ENCODE measurements at places on chromosomes 12 and 14. TPM values are rescaled to one million over a fixed set of nuclear protein-coding genes. Genes with fewer than 3 reads are reported as not detected.

Gene HSPB8
- total RNA-seq = 25.1 TPM

Gene KRT75
- not detected for total RNA-seq

Gene PDE3A
- total RNA-seq = 25.6 TPM

Gene PRIMA1
- total RNA-seq = not detected

Gene KCNMB4
- 1.9 TPM for total RNA-seq

Gene ETFBKMT
- 0.65 TPM for total RNA-seq

Gene C12orf42
- not detected for total RNA-seq

Gene FGF6
- not detected for total RNA-seq

Gene LTBP2
- total RNA-seq = 170 TPM

Gene DHRS4
- total RNA-seq = 44.0 TPM

Gene C12orf50
- total RNA-seq = not detected

Gene CIDEB
- total RNA-seq = 1.3 TPM

Gene CDC42BPB
- total RNA-seq = 141 TPM

Gene LGALS3
- total RNA-seq = 51.3 TPM

Gene A2M
- total RNA-seq = not detected

Gene TMTC2
- total RNA-seq = 1.8 TPM
